ENCODE measurements at places on chromosomes 12 and 14. TPM values are rescaled to one million over a fixed set of nuclear protein-coding genes. Genes with fewer than 3 reads are reported as not detected.

DNA sequence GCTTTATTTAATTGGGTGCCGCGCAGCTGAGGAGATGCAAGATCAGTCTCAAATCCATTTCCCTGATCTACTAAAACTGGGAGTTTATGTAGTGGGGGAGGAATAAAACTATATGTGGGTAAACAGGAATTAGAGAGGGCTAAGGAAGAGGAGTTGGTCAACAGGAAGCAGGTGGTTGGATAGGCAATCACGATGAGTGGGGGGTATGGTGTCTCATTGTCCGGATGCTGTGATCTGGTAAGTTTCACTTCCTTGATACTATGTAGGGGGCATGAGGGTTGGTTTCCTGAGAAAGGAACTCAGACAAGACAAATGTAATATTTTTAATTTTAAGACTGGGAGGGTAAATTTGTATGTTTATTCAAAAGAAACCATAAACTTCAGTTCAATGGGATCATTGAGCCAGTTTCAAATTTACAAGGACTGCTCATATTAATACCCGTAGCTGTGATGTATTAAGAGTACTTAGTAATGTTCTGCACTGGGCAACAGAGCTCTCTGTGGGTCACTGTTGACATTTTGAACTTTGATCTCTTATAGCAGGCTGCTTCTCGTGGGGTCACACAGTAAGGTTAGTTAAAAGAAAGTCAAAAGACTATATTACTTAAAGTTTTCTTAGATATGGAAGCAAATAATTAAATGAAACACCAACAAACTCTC is 786.2 kb upstream of the FBXO33 start:
- DNase-seq = no peak

DNA sequence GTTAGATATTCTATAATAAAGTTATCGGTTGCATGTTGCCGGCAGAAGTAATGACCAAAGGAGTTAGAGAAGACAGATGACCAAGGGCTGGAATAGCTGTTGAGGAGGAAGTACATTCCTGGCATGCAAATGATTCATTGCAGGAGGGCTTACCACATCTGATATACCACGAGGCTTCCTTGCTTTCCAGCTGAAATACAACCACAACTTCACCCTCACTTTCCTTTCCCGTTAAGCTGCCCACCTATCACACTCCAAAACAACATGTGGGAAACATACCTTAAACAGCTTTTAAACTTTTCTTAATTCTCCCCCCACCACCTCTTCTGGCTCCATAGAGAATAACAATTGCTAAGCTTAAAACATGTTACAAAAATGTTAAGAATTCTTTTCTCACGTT is 594.1 kb downstream of the NRXN3 start:
- DNase-seq = no peak

GRCh38 chr12:29314416-29314815 is 66.6 kb downstream of the ERGIC2 start:
- no peak for DNase-seq

The GIT2 gene
- 32.8 TPM for total RNA-seq

The AGAP2 gene
- 1.5 TPM for total RNA-seq
